NCI-H345 (cell line): ENCODE measurements at places on chromosomes 13 and 19.
A peak's percentile ranks its signal among the peaks of the same experiment; 100 is the strongest.

- DNase-seq = peak; percentile 46
Observed at GRCh38 chr19:33214596-33214995, 11.1 kb downstream of the SLC7A10 start.

DNA sequence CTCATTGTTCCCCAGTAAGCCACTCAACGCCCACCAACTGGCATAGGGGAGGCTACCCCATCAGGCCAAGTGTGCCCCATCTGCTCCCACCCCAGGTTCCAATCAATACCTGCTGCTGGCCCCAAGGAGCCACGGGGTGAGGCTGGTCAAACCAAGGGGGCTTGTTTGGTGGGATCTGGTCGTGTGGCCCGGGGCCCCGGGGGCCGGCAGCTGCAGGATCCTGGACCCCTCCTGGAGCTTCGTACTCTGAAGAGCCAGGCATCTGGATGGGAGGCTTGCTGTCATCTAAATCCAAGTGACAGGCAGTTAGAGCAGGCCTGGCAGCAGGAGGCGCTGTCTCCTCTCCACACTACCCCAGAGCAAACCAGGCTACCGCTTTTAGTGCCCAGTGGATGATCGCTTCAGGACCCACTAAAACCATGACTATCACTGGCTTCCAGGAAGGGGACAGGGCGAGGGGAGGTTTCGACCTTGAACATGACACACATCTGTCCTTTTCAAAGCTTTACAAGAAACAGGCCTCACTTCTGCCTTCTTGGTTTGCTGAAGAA is 14.2 kb downstream of the CHERP start:
- no peak for DNase-seq

GRCh38 chr13:98508280-98508679 is 68.6 kb downstream of the STK24 start:
- no peak for DNase-seq

- no peak for DNase-seq
Observed at GRCh38 chr19:47581605-47582319, 8.8 kb upstream of the ZNF541 start.

- DNase-seq = no peak
Observed at GRCh38 chr13:93635616-93636032, 409.0 kb downstream of the GPC6 start.

DNA sequence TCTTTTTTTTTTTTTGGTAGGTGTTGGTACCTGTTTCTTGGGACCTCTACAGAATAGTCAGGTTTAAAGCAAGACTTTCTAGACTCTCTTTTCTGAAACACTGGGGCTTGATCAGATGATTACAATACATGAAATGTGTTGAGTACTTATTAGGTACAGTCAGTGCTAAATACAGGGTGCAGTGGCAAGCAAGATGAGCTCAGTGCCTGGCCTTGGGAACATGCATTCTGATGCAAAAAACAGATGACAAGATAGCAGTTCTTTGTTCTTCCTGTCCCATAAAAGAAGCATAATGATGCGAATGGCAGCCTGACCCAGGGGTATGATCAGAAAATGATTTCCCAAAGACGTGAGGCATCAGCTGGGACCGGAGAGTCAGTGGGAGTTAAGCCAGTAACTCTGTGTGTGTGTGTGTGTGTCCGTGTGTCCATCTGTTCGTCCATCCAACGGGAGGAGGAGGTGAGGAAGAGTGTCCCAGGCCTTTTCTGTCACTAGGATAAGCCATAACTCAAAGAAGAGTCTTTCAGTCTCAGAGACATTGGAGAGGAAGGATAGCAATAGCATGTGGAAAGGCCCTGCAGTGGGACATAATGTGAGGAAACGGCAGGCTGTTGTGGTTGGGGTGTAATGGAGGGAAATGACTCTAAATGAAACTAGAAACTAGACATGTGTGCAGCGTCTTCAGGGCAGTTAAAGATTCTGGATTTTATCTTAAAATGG is 32.2 kb downstream of the SLAIN1 start:
- DNase-seq = no peak

- DNase-seq = no peak
Observed at GRCh38 chr19:48615231-48616040, 560 bp upstream of the FAM83E start.

DNA sequence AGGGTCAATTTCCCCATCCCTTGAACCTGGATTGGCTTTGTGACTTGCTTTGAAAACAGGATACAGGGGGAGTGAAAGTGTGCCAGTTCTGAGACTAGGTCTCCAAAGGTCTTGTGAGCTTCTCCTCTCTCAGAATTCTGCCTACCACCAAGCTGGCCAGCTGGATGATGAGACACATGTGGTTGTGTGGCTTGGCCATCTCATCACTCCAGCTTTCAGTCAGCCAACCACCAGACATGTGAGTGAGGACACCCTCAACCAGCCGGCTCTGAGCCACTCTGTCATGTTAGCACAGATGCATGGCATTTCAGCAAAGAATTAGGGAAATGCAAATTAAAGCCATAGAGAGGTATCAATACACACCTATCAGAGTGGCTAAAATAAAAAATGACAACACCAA is 29.5 kb downstream of the ENOX1 start:
- no peak for DNase-seq

DNA sequence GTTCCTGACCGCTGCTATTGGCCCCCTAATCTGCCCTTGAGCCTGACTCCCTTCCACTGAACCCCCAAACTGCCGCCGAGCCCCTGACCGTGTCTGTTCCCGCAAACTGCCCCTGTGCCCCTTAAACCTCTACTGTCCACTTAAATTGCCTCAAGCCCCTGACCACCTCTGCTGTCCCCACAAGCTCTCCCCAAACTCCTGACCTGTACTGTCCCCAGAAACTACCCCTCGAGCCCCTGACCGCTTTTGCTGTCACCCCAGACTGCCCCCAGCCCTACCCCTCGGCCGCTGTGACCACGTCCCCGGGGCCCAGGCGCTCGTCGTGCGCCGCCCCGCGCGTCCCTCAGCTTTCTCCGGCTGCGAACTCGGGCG is 382 bp downstream of the ZNF77 start:
- no peak for DNase-seq

- DNase-seq = no peak
Observed at GRCh38 chr19:56838909-56839651, 1.4 kb downstream of the PEG3 start.

DNA sequence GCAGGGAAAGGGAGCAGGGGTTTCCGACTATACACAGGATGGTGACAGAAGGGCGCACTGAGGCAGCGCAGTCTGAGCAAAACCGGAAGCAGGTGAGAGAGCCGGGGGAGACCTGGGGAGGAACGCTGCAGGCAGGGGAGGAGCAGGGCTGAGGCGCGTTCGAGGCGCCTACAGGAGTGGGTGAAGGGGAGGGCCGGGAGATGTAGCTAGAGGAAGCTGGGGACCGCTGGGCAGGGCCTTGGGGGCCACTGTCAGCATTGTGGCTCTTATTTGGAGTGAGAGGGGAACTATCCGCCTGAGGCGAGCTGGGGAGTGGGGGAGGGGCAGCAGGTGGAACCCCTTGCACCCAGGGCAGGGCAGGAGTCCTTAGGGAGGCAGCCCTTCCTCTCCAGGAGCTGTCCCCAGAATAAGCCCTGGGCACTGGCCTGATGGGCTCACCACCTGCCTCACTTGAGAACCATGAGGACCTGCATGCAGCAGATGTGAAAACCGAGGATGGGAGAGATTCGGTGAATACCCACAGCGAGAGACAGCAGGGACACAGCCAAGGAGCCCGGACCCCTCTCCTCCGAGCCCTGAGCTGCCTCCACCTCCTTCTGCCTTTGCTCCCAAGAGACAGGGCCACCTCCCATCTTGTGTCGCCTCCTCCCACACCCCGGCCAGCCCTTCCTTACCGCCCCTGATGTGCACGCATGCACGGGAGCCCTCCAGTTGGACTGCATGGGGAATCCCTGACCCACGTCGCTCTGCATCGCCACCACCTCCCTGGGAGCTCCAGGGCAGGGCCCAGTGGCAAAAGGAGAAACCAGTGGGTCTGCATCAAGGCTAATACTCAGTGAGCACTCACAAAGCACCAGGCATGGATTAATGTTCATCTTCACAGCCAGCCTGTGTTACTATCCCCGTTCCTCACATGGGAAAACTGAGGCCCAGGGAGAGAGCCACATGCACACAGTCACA is 10.3 kb downstream of the AKT2 start:
- no peak for DNase-seq

- peak; percentile 49 for DNase-seq
Observed at GRCh38 chr19:33690378-33691029, 68.8 kb downstream of the CHST8 start.

- DNase-seq = no peak
Observed at GRCh38 chr13:41788552-41788951, 172.4 kb downstream of the VWA8 start.
